T1000 (cell line): ENCODE measurements at places on chromosomes 4 and X.

- no peak for DNase-seq
Measured at GRCh38 chr4:151561551-151562256, 152.7 kb downstream of the FHIP1A start.

DNA sequence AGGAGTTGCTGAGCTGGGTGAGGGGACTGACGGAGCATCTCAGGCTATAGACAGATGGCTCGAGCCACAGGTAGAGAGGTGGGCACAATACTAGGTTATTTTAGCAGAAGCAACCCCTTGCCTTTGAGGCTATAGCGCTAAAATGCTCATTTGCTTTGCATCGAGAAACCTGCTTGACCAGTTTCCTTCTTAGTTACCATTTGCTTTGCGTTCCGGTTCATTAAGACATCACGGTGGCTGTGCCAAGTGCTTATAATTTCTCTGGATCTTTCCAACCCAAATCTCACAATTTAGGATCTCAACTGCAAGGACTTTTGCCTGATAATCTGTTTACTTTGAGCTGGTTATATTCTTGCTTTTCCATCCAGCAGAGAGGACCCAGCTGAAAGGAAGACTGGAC, 40.8 kb downstream of the DLG3 start:
- no peak for DNase-seq

- no peak for DNase-seq
Measured at GRCh38 chr4:83196921-83197320, 82.4 kb upstream of the PLAC8 start.

DNA sequence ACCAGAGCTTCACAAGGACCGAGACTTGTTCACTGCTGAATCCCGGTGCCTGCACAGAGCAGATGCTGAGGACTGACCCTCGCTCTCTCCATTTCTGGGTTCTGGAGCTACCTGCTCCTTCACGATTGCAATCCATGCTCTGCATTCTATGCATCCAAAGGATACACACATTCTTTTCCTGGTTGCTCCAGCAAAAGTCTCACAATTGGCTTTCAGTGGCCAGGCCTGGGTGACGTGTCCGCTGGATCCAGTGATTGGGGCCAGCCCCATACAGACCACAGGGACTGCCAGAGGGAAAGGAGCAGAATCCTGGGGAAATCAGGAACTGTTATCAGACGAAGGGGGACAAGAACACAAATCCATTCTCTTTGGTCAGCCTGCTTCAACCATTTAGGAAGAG, 14.9 kb upstream of the CDKN2AIP start:
- DNase-seq: no peak

GRCh38 chr4:74549936-74550335, 105.0 kb downstream of the AREG start:
- DNase-seq: no peak

DNA sequence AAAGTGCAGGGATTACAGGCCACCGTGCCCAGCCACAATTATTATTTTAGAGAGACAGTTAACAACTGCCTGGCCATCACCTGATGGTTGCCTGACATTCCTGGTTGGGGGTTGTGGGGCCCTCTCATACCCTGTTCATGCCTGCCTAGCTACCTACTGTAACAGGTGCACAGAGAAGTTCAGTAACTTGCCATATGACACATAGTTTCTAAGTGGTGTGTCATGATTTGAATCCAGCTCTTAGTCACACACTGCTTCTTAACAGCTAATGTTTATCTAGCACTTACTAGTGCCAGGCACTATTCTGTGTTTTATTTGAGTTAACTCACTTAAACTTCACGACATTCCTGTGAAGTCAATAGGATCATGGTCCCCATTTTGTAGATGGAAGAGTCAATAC, 122.7 kb upstream of the JADE1 start:
- no peak for DNase-seq

GRCh38 chrX:3815896-3816664, 102.6 kb upstream of the PRKX start:
- DNase-seq: peak; percentile 1

GRCh38 chr4:78772526-78773091, 3.5 kb upstream of the BMP2K start:
- no peak for DNase-seq

DNA sequence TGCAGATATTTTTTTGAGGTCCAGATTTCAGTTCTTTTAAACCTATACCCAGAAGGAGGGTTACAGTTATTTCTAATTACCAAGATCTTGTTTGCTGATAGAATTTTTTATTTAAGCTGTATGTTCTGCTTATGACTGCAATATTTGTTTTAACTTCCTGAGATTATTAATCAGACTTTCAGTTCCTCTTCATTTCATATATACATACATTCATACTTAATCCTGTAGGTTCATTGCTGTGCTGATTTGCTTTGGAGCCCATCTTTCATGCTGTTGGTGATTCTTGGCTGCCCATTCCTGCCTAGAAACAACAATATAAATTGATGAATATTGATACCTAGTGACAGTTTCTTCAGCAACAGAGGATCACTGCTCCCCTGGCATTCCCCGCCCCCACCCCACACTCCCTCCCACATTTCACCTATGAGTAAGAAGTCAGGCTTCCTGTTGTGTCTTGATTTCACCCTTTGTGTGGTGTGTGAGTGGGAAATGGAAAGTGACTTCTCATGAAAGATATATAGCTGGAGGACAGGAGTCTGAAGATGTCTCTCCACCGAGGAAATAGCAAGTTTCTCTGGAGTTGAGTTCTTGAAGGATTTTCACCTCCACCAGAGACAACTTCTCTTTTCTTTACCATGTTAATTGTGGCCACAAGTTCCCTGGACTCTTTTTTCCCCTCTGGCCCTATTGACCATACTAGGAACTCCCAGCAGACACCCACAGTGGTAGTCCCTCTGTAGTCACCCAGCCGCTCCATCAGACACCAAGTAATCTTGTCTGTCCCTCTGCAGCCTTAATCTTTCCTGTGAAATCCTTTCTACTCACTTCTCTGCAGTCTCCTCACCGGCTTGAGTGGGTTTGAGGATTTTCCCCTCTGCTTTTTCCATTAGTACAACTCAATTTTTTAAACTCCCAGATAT, 118.4 kb downstream of the ASB9 start:
- no peak for DNase-seq

DNA sequence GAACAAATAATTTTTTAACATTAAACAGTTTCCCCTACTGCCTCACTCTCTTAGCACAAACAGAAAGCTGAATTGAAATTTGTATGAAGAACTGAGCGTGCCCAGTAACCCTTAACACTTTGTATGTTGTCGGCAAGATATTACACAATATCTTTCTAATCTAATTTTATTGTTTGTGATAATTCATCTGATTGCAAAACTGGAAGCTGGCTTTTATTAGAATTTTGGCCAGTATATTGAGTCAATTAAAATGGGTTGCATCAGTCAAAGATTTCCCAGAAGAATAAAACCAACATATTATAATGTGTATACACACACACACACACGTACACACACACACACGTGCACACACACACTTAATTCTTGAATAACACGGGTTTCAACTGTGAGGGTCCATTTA, 2332.1 kb downstream of the PCDH7 start:
- DNase-seq: no peak

- no peak for DNase-seq
Measured at GRCh38 chr4:25358515-25359275, 18.4 kb upstream of the ANAPC4 start.

DNA sequence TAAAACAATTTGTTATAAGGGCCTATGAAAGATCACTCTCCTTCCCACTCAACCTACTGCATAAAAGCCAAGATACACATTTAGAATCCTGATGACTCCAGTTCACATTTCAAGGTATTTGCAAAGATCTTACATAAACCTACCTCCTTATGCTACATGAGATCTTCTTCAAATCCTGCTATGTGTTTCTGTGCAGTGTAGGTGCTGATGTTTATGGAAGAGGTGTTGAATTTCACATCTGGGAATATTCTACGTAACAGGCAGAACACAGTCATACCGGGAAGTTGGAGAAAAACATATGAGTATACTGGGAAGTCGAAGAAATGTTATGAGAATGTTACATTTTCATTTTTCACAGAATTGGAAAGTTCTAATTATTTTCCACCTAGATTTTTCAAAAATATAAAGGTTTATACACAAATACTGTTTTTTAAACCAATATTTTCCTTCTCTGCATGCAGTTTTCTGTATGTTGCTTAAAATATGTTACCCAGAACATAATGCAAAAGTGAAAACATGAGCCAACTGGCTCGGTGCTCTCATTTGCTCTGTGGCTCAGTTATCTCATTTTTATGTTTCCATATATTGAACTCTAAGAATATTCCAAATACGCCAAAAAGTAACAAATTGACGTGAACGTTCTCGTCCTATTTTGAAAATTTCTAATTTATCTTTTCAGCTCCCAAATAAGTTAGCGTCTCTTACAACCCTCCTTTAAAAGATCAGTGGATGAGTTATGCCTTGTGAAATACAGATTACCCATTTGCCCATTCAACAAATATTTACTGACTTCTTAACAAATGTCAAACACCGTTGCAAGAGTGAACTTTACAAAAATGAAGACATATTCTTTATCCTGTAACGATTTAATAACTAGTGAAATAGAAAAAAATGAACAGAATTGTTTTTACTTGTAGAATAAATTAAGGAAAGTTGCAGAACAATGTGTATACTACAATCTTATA, 899.3 kb downstream of the STIM2 start:
- no peak for DNase-seq

- no peak for DNase-seq
Measured at GRCh38 chr4:89954906-89955695, 60.4 kb downstream of the MMRN1 start.

GRCh38 chr4:8469550-8469949, 29.0 kb downstream of the TRMT44 start:
- no peak for DNase-seq

DNA sequence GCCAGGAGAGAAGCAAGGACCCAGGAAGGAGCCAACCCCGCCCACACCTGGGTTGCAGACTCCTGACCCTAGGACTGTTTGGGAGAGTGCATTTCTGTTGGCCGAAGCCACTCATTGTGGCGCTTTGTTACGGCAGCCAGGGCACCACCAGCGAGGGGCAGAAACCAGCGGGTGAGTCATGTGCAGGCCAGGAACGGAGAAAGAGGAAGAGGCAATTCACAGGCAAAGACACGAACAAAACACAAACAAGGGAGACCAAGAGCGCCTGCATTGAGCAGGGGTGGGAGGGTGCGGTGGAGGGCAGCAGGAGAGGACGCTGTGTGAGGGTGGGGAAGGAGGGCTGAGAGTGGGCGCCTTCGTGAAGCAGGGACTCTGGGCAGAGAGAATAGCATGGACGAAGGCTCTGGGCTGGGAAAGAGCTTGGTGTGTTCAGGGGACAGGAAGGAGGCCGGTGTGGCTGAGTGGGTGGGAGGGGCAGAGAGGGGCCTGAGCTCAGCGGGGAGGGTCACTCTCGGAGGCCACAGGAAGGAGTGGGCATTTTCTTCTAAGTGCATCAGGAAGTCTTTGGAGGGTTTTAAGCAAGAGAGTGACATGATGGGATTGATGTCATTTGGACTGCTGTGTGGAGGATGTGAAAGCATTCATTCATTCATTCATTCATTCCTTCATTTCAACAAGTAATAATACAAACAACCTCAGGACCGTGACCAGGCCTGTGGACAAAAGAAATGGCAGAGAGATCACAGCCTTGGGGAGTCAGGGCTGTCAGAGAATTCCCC, 12.2 kb upstream of the WFS1 start:
- DNase-seq: no peak

DNA sequence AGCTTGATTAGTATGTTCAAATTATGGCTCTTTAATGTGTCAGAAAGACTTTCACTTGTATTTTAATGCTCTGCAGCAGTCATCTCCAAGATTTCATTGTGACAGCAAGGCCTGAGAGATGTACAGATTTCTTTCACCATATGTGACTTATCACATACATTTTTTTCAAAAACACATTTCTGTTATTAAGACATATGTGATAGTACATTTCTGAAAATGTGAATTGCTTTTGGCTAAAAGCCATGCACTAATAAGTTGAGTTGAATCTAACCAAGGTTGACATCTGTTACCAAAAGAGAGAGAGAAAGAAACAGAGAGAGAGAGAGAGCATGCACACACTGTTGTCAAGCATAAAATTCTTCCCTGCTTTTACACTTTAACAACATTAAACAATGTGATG, 409.3 kb downstream of the AFF2 start:
- DNase-seq: no peak

DNA sequence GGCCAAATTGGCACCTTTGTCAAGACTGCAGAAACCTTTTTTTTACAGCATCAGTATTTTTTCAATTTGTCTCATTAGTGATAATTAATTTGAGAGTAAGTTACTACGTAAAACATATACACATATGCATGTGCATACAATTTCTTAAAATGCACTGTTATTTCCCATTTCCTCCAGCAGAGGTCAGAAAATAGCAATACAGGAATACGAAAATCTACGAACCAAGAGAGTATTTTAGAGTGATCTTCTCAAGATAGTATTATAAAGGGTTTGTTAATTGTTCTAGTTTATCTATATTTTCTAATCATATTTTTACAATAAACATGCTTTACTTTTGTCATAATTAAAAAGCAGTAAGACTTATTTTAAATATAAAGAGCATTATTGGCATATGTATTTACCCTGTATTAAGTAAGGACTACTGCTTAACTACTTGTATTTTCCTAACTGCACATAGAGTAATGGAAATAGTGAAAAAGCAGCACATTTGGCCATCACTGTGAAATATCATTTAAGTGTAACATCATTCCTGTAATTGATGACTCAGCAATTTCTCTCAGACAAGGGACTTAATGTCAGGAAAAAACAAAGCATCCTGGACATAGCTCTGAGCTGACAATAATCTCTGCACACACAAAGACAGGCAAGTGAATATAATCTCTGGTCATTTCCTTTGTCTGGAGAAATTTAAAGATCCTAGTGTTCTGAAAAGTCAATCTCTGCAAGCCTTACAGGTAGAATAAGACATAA, 45.6 kb downstream of the MAOB start:
- no peak for DNase-seq

DNA sequence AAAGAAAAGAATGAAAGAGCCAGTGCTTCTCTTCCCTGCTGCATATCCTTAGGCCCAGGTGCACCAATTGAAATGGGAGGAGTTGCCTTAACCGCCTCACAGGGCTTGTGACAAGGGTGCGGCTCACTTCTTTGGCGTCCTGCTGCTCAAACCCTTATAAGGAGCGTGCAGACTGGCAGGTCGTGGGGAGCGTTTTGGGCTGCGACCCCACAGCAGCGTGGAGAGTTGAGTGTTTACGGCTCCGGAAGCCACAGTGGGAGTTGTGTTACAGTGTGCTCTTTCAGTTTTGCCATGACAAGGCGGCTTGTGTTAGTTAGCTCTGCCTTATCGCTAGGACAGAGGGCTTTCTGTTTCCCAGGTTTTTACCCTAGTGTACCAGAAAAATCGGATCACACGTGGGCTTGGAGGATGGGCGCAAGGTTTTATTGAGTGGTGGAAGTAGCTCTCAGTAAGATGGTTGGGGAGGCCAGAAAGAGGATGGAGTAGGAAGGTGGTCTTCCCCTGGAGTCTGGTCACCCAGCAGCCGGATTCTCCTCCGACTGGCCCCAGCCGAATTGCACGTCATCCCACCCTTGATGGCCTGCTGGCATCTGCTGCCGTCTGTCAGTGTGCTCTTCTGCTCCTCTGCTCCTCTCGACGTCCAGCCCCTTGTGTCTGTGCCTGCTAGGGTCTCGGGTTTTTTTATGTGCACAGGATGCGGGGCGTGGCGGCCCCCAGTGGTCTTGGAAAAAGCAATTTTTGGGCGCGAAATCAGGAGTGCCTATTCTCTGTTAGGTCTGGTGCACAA, 718.9 kb downstream of the ARAP2 start:
- no peak for DNase-seq

- DNase-seq: peak; percentile 11
Measured at GRCh38 chrX:70434914-70435586, 9.6 kb upstream of the DLG3 start.
